Fibroblast of skin of scalp (primary cell): ENCODE measurements at places on chromosomes 2 and 18.

DNA sequence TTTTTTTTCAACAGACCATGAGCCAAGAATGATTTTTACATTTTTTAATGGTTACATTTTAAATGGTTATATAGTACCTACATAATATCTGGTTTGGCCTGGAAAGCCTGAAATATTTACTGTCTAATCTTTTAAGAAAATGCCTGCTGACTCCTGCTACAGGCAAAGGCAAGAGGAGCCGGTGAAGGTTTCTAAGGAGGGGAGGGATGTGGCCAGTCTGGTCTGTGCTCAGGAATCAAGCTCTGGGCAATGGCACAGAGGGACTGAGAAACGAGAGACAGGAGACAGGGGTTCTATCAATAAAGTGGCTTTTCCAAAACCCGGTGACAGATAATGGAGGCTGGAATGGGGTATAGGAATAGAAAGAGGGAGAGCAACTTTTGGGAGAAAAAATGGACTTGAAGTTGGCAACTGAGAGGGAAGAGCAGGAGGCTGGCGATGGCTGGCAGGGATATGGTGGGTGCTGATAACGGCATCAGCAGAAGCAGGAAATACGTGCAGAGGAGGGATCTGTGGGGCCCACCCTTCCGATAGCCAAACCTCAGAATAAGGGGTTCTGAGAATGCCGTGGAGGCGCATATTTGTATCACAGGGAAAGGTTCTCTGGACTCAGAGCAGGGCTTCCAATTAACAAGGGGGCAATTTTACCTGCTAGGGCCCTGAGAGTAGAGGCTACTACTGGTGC lies 64.0 kb upstream of the DNMT3A start:
- no peak for DNase-seq

DNA sequence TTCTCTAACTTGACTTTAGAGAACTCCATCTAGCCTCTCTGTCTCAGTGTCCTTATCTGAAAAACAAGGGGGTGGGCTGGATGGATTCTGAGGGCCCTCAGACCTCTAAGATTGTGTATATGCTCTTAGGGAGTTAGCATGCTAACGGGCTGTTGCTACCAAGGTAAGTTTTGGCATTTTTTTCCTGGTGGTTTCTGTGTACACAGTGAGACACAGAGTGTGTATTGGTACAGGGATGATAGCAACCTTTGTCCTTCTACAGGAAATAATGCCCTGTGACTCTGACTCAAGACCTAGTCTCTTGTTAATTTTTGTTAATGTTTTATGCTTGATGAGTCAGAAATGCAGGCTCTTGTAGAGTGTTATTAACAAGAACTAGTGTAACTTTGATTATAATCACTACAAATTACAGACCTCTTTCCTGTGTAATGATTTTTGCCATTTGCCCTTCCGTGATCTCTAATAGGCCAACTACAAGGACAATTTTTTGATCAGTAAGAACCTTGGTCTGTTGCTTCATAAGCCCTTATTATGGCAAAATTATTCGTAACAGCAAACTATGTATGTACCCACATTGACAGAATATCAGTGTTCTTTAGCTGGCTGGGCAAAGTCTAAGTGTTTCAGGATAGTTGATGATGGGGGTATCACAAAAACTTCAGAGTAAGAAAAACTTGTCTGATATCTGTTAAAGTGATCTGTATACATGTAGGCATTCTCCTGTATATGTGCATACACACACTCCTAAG lies 89.7 kb downstream of the SPTBN1 start:
- no peak for DNase-seq

GRCh38 chr2:54957321-54957999 lies 92.8 kb downstream of the RTN4 start:
- no peak for DNase-seq

GRCh38 chr2:198710562-198710961 lies 747.2 kb downstream of the SATB2 start:
- no peak for DNase-seq

DNA sequence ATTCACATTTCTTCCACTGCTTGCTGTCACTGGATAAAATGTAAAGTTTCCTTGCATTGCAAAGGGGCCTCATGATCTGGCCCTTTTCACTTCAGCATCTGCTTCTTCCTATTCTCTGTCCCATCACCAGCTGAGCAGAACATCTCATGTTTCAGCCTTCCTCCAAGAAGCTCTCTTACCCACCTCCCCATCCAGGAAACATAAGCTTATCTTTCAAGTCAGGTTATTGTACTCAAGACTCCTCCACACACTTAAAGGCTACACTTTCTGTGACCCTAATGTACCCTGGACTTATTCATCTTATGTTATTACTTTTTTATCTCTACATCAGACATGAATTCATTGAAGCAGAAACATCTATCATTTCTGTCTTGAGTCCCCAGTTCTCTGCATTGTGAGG lies 230.5 kb downstream of the PMAIP1 start:
- DNase-seq: no peak

GRCh38 chr2:5410991-5411700 lies 281.0 kb upstream of the SOX11 start:
- no peak for DNase-seq
